ENCODE measurements at places on chromosomes 16 and 17.
A peak's percentile ranks its signal among the peaks of the same experiment; 100 is the strongest.

DNA sequence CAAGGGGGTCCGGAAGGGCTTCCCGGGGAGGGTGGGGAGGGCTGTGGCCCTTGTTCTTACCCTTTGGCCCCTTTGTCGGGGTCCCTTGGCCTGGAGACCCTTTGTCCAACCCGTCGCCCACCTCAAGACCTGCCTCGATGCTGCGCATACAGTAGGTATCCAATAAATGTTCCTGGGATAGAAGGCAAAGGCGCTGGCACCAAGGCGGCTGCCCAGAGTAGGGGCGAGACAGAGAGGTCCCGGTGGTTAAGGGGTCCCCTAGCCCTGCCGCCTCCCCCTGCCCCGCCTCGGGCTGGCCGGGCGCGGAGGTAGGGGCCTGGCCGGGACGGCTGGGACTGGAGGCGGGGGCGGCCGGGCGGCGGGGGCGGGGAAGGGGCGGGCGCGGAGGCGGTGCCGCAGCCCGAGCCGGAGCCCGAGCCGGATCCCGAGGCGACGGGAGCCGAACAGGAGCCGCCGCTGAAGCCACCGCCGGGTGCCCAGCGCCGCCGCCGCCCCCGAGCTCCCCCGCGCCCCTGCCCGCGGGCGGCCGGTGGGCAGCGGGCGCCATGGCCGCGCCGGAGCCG, at the start of gene NHERF2:
Gene NHERF2 (plus strand): TSS at position 442 of the 563 bp plus-strand sequence. CDS start 104 bp downstream, at position 546.
- DNase-seq: no peak

DNA sequence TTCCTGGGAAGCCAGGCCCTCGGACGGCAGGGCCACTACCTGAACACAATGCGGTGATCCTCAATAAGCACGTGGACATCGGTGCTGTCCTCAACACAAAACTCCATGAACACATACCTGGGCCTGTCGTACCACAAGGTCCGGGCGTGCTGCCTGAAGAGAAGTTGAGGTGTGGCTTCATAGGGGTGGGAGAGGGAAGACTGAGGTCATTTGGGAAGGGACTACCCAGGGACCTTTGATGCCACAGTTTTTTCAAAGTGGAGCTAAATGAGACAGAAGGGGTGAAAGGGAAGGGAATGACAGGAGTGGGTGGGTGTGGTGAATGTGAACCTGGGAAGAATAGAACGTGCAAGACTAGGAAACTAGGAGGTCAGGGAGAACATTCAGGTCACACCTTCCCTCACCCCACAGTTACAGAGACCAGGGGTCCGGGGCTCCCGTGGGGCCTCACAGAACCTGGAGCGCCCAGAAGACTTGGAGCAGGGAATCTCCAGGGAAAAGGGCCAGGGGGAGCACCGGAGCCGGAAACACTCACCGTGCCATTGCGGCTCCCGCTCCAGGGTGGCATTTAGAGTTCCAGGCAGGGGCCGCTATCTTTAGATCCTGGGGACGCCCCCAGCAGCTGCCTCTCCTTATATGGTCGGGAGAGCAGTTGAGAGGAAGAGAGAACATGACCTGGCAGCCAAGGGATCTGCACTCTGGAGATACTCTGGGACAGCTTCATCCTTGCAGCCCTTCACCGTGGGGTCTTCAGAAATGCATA, at the start of gene PTGES3L:
Gene PTGES3L (minus strand): TSS at position 570 of the 763 bp plus-strand sequence. CDS start 27 bp downstream, at position 543.
- DNase-seq: no peak

- DNase-seq: no peak
These were observed 436 bp upstream of the BRIP1 start for GRCh38 chr17:61863801-61864126.

- DNase-seq: no peak
These were observed 26.8 kb downstream of the GNA13 start for GRCh38 chr17:65029605-65030336.

DNA sequence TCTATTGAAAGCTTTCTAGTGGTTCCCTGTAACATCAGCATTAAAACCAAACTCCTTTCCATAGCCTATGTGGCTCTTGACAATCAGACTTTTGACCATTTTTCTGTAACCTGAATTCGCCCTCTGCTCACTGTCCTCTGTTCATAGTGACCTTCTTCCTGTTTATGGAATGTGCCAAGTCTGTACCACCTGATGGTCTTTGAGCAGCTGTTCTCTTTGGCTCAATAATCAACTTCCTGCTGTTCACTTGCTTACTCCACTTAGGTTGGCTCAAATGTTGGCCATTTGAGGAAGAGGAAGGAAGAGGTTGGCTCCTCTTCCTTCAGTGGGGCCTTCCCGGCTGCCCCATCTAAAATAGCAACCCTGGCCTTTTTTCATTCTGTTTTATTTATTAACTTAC, 251.5 kb downstream of the CA10 start:
- DNase-seq: no peak

DNA sequence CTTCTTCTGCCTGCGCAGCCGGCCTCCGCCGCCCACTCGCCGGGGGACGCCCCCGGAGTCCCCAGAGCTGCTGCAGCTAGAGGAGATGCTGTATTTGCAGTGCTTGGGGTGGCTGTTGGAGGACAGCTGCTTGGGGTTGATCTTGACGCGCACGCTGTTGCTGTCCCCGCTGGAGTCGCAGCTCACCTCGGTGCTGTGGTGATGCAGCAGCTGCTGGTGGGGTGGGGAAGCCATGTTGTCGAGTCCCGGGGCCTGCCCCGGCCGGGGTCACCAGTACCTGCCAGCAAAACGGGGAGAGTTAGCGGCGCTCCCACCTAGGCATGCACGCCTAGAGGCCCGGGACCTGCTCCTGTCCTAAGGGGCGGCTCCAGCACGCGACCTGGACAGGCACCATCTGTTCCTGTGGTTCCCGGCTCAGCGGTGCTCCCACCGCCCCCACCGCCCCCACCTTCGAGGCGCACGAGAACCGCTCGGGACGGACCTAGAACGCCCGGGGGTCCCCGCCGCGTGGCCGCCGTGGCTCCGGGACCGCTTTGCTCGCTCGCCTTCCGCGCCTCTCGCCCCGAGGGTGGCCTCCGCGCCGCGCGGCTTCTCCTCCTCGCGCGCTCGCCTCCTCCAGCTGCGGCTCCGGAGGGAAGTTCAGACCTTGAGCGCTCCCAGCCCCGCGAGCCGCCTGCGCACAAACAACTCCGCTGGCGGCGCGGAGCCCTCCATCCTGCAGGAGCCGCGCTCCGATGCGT, 863 bp downstream of the ADCY9 start:
- DNase-seq: peak; percentile 40

DNA sequence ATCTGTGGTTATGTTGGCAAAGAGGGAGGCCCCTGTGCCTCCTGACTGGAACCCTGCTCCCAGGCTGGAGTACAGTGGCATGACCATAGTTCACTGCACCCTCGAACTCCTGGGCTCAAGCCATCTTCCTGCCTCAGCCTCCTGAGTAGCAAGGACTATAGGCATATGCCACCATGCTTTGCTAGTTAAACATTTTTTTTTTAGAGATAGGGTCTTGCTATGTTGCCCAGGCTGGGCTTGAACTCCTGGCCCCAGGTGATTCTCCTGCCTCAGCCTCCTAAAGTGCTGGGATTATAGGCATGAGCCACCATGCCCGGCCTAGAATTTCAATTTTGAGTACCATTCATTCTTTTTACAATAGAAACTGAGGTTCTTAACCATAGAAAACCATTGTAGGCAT, 21.2 kb upstream of the ITGB3 start:
- no peak for DNase-seq

Measured in stimulated activated CD4-positive, alpha-beta T cell treated with anti-CD3 and anti-CD28 coated beads, Interleukin-1b, Interleukin-23, amount 100 ng/mL, for 4 hours (primary cell).